Lung (tissue), 17 donors: ENCODE measurements at places on chromosomes 2 and 18. TPM values are rescaled to one million over a fixed set of nuclear protein-coding genes. Genes with fewer than 3 reads are reported as not detected.

DNA sequence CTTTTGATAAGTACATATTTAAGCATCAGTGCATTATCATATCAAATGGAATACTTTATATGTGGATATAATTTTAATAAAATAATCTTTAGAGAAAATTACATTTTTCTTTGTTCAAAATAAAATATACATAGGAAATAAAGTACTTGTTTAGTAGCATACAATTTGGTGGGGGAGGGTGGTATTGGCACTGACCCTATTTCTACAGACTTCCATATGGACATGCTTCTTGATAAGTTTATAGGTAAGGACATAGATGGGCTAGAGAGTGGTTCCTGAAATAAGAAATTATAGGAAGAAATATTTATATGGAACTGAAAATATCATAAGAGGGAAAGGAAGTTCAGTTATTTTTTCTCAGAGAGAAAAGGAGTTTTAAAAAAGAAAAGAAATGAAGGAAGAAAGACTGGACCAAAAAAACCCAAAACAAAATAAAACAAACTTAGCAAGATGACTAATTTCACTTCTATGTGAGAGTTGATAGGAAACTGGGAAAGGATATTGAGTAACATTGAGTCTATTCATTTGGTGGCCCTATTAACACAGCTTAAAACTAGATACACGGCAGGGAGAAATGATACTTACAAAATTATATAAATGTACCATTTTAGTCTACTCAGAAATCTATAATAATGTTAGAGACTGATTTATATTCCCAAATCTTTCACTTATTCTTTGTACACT is 505.9 kb downstream of the ERBB4 start:
- no peaks in the 10 kb centered on the region for H3K27me3 ChIP-seq
- no peak overlapping the region for H3K4me3 ChIP-seq
- no peaks in the 10 kb centered on the region for H3K36me3 ChIP-seq
- no peaks in the 10 kb centered on the region for H3K4me1 ChIP-seq

- DNase-seq: no peak
- no peak overlapping the region for H3K4me3 ChIP-seq
- no peak overlapping the region for H3K27ac ChIP-seq
- no peaks in the 10 kb centered on the region for H3K27me3 ChIP-seq
Measured at GRCh38 chr2:161990036-161990435, 84.0 kb downstream of the DPP4 start.

GRCh38 chr2:1489486-1489885 is 76.2 kb downstream of the TPO start:
- no peak for DNase-seq
- H3K36me3 ChIP-seq: no peaks in the 10 kb centered on the region
- no peaks in the 10 kb centered on the region for H3K4me1 ChIP-seq
- H3K4me3 ChIP-seq: no peak overlapping the region
- H3K27ac ChIP-seq: no peak overlapping the region
- no peaks in the 10 kb centered on the region for H3K27me3 ChIP-seq

GRCh38 chr2:62152000-62152399 is 43.9 kb upstream of the B3GNT2 start:
- H3K27me3 ChIP-seq: no peaks in the 10 kb centered on the region
- no peak overlapping the region for H3K4me3 ChIP-seq
- no peaks in the 10 kb centered on the region for H3K36me3 ChIP-seq

- no peak for DNase-seq
- H3K36me3 ChIP-seq: no peaks in the 10 kb centered on the region
- no peaks in the 10 kb centered on the region for H3K4me1 ChIP-seq
- no peak overlapping the region for H3K27ac ChIP-seq
- no peaks in the 10 kb centered on the region for H3K27me3 ChIP-seq
Measured at GRCh38 chr18:68033466-68033865, 516.9 kb upstream of the DSEL start.

- no peaks in the 10 kb centered on the region for H3K36me3 ChIP-seq
- no peak overlapping the region for H3K4me3 ChIP-seq
- no peak overlapping the region for H3K27ac ChIP-seq
- H3K27me3 ChIP-seq: no peaks in the 10 kb centered on the region
- H3K4me1 ChIP-seq: no peaks in the 10 kb centered on the region
- DNase-seq: no peak
Measured at GRCh38 chr2:70380621-70381020, 78.8 kb upstream of the FAM136A start.

DNA sequence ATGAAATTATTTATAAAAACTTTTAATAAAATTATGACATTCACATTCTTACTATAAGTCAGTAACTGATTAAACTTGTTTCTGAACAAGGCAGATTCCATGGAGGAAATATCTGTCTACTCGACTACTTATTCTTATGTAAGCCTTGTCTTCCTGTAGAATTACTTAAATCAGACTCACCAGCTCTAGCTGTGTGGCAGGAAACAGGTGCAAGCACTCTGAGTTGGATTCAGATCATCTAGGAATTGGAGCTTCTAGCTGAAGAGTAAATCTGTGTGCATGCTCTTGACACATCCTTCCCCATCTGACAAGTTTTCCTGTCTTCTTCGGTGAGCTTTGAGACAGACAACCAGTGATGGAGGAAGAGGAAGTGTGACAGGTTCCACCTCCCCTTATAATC is 284.7 kb downstream of the TRIB2 start:
- no peak overlapping the region for H3K4me3 ChIP-seq
- no peaks in the 10 kb centered on the region for H3K27me3 ChIP-seq
- no peaks in the 10 kb centered on the region for H3K36me3 ChIP-seq
- no peak overlapping the region for H3K27ac ChIP-seq
- peaks cover 29% of the 10 kb centered on the region for H3K4me1 ChIP-seq
- DNase-seq: no peak

- peaks cover 48% of the 10 kb centered on the region for H3K4me1 ChIP-seq
- H3K36me3 ChIP-seq: peaks cover 13% of the 10 kb centered on the region
- H3K4me3 ChIP-seq: no peak overlapping the region
- no peaks in the 10 kb centered on the region for H3K27me3 ChIP-seq
Measured at GRCh38 chr2:120933693-120934573, 198.3 kb downstream of the GLI2 start.

GRCh38 chr18:7918701-7919100 is 351.6 kb downstream of the PTPRM start:
- no peak overlapping the region for H3K4me3 ChIP-seq
- no peaks in the 10 kb centered on the region for H3K36me3 ChIP-seq
- DNase-seq: no peak
- peaks cover 18% of the 10 kb centered on the region for H3K4me1 ChIP-seq
- H3K27me3 ChIP-seq: no peaks in the 10 kb centered on the region

GRCh38 chr2:60972889-60973656 is 44.4 kb upstream of the PEX13 start:
- no peaks in the 10 kb centered on the region for H3K27me3 ChIP-seq
- no peak for DNase-seq
- no peak overlapping the region for H3K27ac ChIP-seq
- H3K36me3 ChIP-seq: no peaks in the 10 kb centered on the region
- no peak overlapping the region for H3K4me3 ChIP-seq

DNA sequence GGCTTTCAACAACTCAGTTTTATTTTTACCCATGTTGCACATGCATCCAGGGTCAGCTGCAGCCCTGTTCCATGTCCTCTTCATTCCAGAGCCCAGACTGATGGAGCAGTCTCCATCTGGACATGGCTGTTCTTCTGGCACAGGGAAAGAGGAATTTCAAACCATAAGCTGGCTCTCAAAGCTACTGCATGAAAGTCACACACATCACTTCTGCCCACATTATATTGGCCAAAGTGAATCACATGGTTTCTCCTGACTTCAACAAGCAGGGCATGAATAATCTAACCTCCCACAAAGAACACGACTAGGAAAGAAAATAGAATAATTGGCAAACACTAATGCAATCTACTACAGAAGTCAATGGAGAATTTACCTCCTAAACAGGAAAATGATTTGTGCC is 94.2 kb downstream of the FTCDNL1 start:
- peaks cover 5% of the 10 kb centered on the region for H3K27me3 ChIP-seq
- H3K27ac ChIP-seq: no peak overlapping the region
- H3K4me1 ChIP-seq: no peaks in the 10 kb centered on the region
- H3K4me3 ChIP-seq: no peak overlapping the region
- no peak for DNase-seq

DNA sequence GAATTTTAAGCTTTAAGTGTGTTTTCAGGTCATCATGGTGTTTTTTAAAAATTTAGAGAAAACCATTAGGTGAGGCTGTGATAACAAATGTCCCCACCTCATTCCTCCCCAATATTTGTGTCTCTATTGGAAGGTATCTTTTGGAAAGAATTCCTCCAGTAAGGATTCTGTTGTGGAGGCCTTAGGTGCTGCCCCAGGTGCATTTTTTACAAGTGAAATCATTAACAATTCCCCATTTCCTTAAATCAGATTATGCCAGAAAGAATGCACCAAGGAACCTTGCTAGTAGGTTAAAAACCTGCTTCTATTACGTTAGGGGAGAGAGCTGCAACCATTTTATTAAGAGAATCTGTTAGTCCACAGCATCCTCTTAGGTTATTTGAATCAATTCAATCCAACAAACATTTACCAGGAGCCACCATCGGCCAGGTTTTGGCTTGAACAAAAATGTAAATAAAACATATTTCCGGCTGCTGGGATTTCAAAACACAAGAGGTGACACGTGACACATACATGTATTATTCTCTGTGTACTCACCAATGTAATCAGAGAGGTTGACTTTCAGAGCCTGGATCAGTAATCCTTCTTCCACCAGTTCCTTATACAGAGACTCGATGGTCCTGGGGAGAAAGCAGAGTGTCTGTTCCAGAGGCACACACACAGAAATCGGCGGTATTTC is 112.5 kb upstream of the ASB18 start:
- H3K4me1 ChIP-seq: peaks cover 2% of the 10 kb centered on the region
- H3K27ac ChIP-seq: no peak overlapping the region
- no peak overlapping the region for H3K4me3 ChIP-seq
- H3K27me3 ChIP-seq: no peaks in the 10 kb centered on the region
- no peak for DNase-seq

GRCh38 chr2:132270255-132270654 is 108.5 kb upstream of the ANKRD30BL start:
- H3K36me3 ChIP-seq: no peaks in the 10 kb centered on the region
- H3K27me3 ChIP-seq: peaks cover 5% of the 10 kb centered on the region
- H3K27ac ChIP-seq: no peak overlapping the region
- DNase-seq: no peak
- no peak overlapping the region for H3K4me3 ChIP-seq

DNA sequence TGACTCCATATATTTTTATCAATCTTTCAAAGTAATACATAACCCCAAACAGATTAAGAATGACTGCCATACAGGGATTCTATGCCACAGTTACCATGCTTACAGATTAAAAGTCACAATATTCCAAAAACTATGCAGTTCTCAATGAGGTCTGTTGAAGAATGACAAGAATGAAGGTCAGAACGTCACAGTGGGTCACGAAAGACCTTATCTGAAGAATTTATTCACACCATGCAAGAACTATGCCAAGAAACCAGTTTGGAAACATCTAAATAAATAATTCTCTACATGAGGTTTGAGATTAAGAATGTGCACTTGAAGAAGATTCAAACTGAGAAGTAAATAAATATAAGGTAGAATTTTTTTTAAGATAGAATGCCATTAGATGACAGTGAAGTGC is 253.3 kb downstream of the EXOC6B start:
- no peaks in the 10 kb centered on the region for H3K4me1 ChIP-seq
- no peak overlapping the region for H3K27ac ChIP-seq
- DNase-seq: no peak
- no peak overlapping the region for H3K4me3 ChIP-seq

GRCh38 chr2:10036095-10036884 is 7.1 kb upstream of the KLF11 start:
- H3K27me3 ChIP-seq: no peaks in the 10 kb centered on the region
- H3K27ac ChIP-seq: peak overlapping the region; percentile 76
- peaks cover 6% of the 10 kb centered on the region for H3K4me1 ChIP-seq
- no peaks in the 10 kb centered on the region for H3K36me3 ChIP-seq
- DNase-seq: peak; percentile 32
- no peak overlapping the region for H3K4me3 ChIP-seq

DNA sequence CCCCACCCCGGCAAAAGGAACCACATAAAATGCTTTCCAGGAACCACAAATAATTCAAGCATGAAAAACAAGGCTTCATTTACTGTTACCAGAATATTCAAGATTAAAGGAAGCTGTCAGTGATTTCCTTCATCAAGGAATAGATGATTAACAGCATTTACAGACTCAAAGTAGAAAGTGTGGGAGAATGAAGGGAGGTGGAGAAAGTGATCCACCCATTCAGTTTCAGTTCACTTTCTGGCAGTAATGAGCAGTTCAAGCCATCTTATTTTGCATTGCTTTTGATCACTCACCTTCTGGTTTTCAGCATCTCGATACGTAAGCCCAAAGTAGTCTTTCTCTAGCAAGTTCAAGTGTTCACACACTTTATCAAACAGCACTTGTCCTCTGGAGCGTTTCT is 99.0 kb downstream of the EPB41L3 start:
- no peak overlapping the region for H3K27ac ChIP-seq
- DNase-seq: no peak
- no peak overlapping the region for H3K4me3 ChIP-seq
- H3K4me1 ChIP-seq: no peaks in the 10 kb centered on the region
- H3K36me3 ChIP-seq: no peaks in the 10 kb centered on the region

GRCh38 chr2:105634198-105634597 is 110.5 kb upstream of the NCK2 start:
- no peaks in the 10 kb centered on the region for H3K36me3 ChIP-seq
- DNase-seq: no peak
- H3K4me3 ChIP-seq: no peak overlapping the region
- H3K27ac ChIP-seq: no peak overlapping the region

DNA sequence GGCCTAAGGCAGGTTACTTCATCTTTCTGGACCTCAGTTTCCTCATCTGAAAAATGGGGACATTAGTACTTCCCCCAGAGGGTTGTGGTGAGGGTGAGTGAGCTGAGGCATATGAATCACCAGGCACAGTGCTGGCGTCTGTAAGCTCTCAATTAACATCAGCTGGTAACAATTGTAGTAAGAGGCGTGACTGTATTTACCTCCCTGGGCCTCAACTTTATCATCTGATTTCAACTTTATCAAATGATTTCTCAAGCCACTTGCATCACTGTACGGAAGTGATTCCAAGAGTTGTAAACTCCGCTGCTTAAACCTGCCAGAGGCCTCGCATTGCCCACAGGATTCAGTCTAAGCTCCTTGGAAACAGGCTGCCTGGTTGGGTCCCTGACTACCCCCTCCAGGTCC is 53.6 kb upstream of the PKDCC start:
- H3K36me3 ChIP-seq: no peaks in the 10 kb centered on the region
- no peak overlapping the region for H3K27ac ChIP-seq
- no peak overlapping the region for H3K4me3 ChIP-seq
- H3K27me3 ChIP-seq: no peaks in the 10 kb centered on the region
- DNase-seq: no peak

- H3K27me3 ChIP-seq: no peaks in the 10 kb centered on the region
- no peak overlapping the region for H3K4me3 ChIP-seq
- peak; percentile 11 for DNase-seq
- H3K27ac ChIP-seq: no peak overlapping the region
- peaks cover 7% of the 10 kb centered on the region for H3K4me1 ChIP-seq
- peaks cover 4% of the 10 kb centered on the region for H3K36me3 ChIP-seq
Measured at GRCh38 chr2:240468303-240469238, 33.1 kb downstream of the GPC1 start.

TLX2 gene
- total RNA-seq: not detected

RFX8 gene
- 0.88 TPM for total RNA-seq

ALKAL2 gene
- total RNA-seq: 17.5 TPM

XDH gene
- total RNA-seq: 0.71 TPM

GULP1 gene
- total RNA-seq: 86.7 TPM

CBLN2 gene
- total RNA-seq: 1.00 TPM

OR6B2 gene
- not detected for total RNA-seq

SMAD2 gene
- 161 TPM for total RNA-seq

E2F6 gene
- 12.7 TPM for total RNA-seq

AP1S3 gene
- total RNA-seq: 6.3 TPM

DNAJC5G gene
- total RNA-seq: not detected
